Bronchus fibroblast of lung (primary cell): ENCODE measurements at places on chromosomes 7 and 10. TPM values are rescaled to one million over a fixed set of nuclear protein-coding genes. Genes with fewer than 3 reads are reported as not detected.

NOD1 gene
- total RNA-seq = 6.6 and 7.3 TPM in 2 replicates

RPS24 gene
- total RNA-seq = 2,070 and 2,083 TPM in 2 replicates

ABI1 gene
- 31.7 and 31.8 TPM in 2 replicates for total RNA-seq

GIMAP1 gene
- not detected in 2 replicates for total RNA-seq

PURB gene
- 4.5 and 6.4 TPM in 2 replicates for total RNA-seq

SPDYE1 gene
- not detected in 2 replicates for total RNA-seq

OGDHL gene
- under 0.01 and 0.17 TPM in 2 replicates for total RNA-seq

TSPAN14 gene
- 28.6 and 34.5 TPM in 2 replicates for total RNA-seq
